CD4-positive, alpha-beta T cell treated with Interleukin-17A for 4 hours (primary cell): ENCODE measurements at places on chromosomes 5 and 9.
A peak's percentile ranks its signal among the peaks of the same experiment; 100 is the strongest.

DNA sequence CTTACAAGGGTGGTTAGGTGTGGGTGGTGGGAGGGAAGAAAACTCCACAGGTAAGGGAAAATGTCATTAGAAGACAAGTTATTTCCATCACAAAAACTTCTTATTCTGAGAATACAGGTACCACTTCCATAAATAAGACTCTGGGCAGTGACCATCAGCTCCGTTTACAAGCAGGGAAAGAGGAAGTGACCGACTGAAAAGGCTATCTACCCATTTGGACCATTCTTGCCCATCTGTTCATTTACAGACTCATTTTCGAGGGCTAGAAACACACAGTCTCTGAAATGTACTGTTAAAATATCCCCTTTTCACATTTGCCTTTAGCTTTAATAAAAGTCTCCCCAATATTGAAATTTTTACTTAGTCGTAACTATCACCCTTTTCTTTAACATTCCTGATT is 79.5 kb downstream of the TTC39B start:
- no peak for DNase-seq

DNA sequence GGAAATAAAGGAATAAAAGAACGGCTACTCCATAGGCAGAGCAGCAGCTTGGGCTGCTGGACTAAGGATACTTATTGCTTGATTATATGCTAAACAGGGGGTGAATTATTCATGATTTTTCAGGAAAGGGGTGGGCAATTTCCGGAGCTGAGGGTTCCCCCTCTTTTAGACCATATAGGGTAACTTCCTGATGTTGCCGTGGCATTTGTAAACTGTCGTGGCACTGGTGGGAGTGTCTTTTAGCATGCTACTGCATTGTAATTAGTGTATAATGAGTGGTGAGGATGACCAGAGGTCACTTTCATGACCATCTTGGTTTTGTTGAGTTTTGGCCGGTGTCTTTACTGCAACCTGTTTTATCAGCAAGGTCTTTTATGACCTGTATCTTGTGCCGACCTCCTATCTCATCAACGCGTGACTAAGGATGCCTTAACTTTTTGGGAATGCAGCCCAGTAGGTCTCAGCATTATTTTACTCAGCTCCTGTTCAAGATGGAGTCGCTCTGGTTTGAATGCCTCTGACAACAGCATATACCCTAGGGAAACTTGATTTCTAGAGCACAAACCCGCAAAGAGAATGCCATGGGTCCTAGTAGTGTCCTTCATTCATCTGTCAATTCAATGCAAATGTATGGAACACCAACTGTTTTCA is 47.8 kb upstream of the PWWP2A start:
- no peak for DNase-seq

GRCh38 chr5:32785611-32786254 is 74.6 kb downstream of the NPR3 start:
- no peak for DNase-seq

DNA sequence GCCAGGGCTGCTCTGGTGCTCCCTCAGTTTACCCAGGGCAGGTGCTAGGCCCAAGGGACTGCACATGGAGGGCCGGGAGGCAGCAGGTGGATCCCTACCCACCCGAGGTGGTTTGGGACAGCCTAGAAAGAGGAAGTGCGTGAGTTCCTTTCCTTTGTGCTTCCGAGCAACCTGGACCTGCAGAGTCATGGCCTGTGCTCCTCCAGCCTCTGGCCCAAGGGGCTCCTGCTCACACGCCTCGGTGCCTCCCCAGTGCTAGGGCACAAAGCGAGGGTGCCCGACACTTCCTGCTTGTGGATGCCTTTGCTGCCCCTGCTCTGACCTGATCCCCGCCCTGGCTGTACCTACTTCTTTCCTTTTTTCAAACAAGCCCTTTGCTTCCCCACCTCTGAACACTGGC is 79.3 kb downstream of the RXRA start:
- peak; percentile 25 for DNase-seq

DNA sequence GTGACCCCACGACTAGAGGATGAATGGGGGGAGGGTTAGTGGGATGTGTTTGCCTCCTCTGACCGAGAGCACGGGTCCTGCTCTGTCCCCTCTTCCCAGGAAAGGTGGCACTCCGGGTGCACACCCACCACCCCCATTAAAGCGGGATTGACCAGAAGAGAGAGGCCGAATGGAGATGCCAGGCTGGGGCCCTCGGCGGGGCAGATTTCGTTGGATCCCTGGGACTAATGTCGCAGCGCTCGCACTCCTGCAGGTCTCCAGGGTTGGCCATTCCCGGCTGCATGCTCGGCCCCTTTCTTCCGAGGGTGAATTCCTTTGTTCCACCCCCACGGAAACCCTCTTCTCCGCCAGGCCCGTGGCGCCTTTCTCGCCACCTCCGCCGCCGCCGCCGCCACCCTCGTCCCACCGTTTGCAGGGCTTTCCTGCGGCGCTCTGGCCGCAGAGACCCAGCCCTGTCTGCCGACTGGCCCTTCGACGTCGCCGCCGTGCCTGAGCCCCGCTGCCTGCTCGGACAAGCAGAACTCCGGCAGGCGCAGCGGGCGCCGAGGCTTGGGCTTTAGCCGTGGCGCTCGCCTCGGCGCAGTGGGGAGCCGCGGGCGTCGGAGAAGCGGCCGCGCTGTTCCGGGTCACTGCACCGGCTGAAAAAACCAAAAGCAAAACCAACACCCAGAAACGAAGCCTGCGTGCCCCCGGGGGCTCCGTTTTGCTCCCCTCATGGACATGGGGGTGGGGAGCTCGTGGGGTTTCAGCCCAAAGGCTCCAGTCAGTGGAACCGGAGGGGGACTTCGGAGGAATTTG is 11.8 kb downstream of the LMX1B start:
- DNase-seq, result no peak

DNA sequence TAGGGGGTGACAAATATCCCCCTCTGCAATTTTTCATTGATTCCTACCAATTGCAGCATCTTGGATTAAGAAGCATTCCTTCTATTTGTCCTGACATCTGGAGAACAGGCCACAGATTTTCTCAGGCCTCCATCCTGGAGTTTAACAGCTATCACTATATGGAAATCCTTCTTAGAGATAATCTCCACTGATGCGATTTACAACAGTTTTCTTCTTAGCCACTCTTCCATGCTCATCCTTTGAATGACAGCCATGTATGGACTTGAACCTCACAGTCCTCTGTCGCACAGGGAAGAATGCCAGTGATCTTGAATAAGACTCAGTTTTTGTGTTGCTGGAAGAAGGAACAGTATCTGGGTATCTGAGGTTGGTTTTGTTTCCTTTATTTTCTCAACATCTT is 73.2 kb downstream of the PGM5 start:
- no peak for DNase-seq

DNA sequence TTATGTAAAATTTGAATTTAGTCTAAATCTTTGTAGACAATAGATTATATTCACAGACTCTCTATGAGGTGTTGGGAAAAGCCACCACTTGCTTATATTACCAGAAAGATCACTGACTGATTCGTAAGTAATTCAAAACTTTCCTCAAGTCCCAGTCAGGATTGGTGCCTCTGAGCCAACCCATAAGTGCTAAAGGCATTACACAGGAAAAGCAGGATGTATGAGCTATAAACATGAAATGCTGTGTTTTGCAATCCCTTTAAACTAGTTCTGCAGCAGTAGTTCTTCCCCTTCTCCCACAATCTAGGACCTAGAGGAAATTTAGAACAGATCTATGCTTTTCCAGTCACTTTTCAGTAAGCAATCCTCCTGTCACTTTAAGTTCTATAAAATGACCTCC is 48.0 kb downstream of the SHLD3 start:
- DNase-seq, result no peak

DNA sequence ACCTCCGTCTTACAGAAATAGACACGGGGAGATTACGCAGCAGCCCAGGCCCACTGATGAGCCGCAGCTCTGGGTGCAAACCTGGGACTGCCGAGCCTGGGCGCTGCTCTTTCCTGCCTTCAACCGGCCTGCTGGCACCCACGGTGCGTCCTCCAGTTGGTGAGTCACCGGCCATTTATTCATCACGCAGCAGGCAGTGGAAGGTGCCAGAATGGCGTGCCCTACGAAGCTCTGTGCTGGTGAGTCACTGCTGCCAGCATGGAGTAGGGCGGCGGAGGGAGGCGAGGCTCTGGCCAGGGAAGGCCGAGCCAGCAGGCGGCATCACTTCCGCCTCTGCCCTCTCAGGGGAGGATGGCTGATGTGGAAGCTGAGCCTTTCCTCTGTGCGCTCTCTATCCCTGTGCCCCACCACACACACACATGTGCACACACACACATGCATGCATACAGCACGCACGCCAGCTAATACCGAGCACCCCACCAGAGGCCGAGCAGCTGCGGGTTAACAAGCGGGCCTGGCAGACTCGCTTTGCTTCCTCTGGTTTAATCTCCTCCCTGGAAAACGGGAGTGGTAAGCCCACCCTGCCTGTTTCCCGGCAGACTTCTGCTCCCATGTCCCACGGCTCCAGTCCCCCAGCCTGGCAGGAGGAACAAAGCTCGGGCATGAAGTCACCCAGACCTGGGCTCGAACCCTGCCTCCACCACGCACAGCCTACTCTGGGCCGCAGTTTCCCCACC is 39.2 kb downstream of the OLFM1 start:
- no peak for DNase-seq

DNA sequence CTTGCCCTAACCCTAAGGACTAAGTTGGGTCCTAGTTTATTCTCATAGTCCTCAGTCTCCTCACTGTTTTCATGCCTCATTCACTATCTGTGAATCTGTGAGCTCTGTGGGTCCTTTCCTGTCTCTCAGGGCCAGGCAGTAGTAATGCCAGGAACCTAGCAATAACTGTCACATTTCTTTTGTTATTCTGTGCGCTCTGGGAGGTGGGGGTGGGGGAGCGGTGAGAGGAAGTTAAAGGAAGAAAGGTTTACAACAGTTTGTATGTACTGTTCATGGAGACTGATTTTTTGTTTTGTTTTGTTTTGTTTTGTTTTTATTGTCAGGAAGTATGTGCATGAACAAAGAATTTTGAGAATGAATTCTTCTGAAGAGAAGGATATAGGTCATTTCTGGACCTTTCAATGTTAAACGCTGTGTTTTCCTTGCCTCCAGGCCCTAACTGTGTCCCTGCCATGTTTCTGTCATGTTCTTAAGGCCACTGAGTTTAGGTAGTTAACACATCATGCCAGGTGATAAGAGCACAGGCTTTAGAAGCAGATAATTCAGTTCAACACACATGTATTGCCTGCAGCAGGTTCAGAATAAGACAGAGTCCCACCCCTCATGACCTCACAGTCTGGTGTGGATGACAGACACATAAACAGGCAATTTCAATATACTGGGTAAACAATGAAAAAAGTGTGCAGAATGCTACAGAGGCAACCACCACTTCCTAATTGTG is 13.3 kb upstream of the FEM1C start:
- DNase-seq, result no peak

GRCh38 chr5:53934151-53934820 is 373.8 kb downstream of the NDUFS4 start:
- no peak for DNase-seq

DNA sequence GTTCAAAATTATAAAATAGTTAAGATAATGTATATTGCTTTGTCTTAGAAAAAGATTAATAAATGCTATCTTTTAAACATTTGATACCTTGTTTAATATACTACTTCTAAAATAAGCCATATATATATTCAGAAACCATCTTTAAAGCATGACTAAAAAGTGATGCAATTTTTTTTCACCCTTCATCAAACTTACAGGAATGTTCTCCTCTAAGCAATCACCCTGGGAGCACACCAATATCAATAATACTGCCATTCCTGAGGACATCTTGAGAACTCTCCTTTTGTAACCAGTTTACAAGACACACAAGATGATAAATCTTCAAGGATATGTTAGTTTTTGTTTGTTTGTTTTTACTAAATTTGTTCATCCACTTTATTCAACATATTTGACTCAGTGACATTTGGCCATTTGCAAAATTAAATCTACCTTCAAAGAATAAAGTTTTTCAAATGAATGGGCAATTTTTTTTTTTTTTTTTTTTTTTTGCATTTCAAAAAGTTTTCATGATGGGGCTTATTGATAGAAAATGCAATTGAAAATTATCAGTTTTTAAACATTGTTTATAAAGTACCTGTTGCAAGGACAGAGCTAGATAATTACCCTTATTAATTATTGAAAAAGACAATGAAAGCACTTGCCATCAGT is 17.2 kb downstream of the FOXD1 start:
- no peak for DNase-seq

GRCh38 chr5:180599590-180599914 is 8.3 kb upstream of the SCGB3A1 start:
- no peak for DNase-seq

- DNase-seq, result peak; percentile 80
These were observed 1.4 kb upstream of the ADAMTSL2 start for GRCh38 chr9:133532937-133533668.

- DNase-seq, result no peak
These were observed 321.0 kb downstream of the AGTPBP1 start for GRCh38 chr9:85420750-85421149.

- no peak for DNase-seq
These were observed 188.3 kb downstream of the AGTPBP1 start for GRCh38 chr9:85553475-85553874.
